ENCODE measurements at places on chromosomes 16 and 17. TPM values are rescaled to one million over a fixed set of nuclear protein-coding genes. Genes with fewer than 3 reads are reported as not detected.
A peak's percentile ranks its signal among the peaks of the same experiment; 100 is the strongest.

DNA sequence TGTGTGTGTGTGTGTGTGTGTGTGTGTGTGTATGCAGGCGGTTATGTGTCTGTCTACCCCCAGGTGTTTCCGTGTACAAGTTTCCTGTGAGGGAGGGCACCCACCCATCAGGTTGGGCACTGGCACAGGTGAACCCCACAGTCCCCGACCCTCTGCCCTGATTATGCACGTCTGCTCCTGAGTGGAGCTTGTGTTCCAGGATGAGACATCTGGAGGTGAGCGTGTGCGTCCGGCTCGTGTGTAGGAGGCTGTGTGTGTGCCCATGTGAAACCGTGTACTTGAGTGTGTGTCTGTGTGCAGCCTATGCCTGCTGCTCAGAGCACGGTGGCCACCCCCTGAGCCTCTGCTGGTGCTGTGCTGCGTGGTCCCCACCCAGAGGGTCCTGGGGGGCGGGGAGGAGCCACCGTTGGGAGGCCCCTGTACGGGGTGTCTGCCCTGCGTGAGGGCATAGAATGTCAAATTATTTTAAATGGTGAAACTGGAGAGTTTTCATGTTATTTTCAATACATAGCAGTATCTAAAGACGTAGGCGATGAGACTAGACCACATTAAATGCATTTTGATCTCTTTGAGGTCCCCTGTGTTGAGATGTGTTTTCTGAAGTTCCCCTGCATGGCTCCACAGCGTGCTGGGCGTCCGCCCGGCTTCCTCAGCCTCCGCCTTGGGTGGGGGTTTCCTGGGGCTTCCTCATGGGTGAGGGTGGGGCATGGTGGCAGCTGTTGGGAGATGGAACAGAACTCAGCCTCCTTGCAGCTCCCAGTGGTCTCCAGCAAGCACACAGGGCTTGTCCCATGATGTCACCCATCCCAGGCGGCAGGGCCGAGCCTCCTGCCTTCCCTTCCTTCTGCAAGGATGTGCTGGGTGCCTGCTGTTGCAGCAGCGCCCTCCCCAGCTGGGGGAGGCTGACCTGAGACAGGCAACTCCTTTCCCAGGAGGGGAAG lies 43.4 kb downstream of the KCNJ12 start:
- H3K36me3 ChIP-seq = no peaks in the 10 kb centered on the region
- DNase-seq = no peak
- H3K27me3 ChIP-seq = peaks cover 43% of the 10 kb centered on the region

ITGAD gene
- not detected for total RNA-seq

RNF222 gene
- total RNA-seq = not detected

DNA sequence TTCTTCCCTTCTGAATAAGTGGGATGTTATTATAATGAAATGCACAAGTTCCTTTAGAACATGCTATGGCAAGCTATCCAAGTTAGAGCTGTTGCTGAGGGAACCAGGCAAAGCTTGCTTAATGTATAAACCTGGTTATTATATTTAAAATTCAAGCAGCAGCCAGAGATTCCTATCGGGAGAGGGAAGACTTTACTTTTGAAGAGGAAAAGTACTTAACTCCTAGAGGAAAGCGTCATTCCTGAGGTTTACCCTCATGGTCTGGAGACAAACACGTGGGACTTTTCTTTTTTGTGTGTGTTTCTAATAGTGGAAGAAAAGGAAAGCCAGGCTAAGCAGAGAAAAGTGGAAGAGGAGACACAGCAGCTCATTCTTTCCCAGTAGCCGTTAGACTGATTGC lies 39.9 kb upstream of the MYH10 start:
- H3K4me3 ChIP-seq = no peak overlapping the region
- no peaks in the 10 kb centered on the region for H3K36me3 ChIP-seq
- H3K4me1 ChIP-seq = no peaks in the 10 kb centered on the region
- DNase-seq = no peak

DNA sequence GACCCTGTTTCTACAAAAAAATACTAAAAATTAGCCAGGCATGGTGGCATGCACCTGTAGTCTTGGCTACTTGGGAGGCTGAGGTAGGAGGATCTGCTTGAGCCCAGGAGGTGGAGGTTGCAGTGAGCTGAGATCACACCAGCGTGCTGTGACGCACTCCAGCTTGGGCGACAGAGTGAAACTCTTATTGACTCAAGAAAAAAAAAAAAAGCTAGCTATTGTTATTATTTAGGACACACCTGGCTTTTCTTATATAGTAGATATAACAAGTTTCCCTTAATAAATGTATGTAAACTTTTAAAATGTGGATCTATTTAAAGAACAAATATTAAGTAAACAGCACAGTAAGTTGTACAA lies 1.8 kb downstream of the RABEP2 start:
- H3K4me1 ChIP-seq = peaks cover 15% of the 10 kb centered on the region
- H3K36me3 ChIP-seq = peaks cover 35% of the 10 kb centered on the region
- H3K27ac ChIP-seq = peak overlapping the region; percentile 87
- H3K4me3 ChIP-seq = peak overlapping the region; percentile 90
- no peak for DNase-seq

- H3K36me3 ChIP-seq = peaks cover 5% of the 10 kb centered on the region
- peaks cover 10% of the 10 kb centered on the region for H3K27me3 ChIP-seq
Measured at GRCh38 chr17:39018267-39019134, 51.3 kb upstream of the FBXO47 start.

- no peak overlapping the region for H3K27ac ChIP-seq
- DNase-seq = no peak
- H3K4me1 ChIP-seq = peaks cover 7% of the 10 kb centered on the region
- H3K36me3 ChIP-seq = peaks cover 44% of the 10 kb centered on the region
Measured at GRCh38 chr16:31064882-31065461, 9.1 kb downstream of the ZNF668 start.

GRCh38 chr16:19844945-19845641 lies 39.6 kb downstream of the GPRC5B start:
- H3K27ac ChIP-seq = no peak overlapping the region
- no peaks in the 10 kb centered on the region for H3K36me3 ChIP-seq
- no peaks in the 10 kb centered on the region for H3K4me1 ChIP-seq
- DNase-seq = no peak
- H3K27me3 ChIP-seq = no peaks in the 10 kb centered on the region
- no peak overlapping the region for H3K4me3 ChIP-seq

ZFHX3 gene
- total RNA-seq = 13.6 TPM

GRCh38 chr16:29986231-29986630 lies 9.2 kb downstream of the HIRIP3 start:
- H3K27ac ChIP-seq = no peak overlapping the region
- no peak overlapping the region for H3K4me3 ChIP-seq
- no peaks in the 10 kb centered on the region for H3K4me1 ChIP-seq
- H3K36me3 ChIP-seq = peaks cover 49% of the 10 kb centered on the region
- no peaks in the 10 kb centered on the region for H3K27me3 ChIP-seq
- DNase-seq = no peak

MAF gene
- total RNA-seq = 0.97 TPM

SPATA22 gene
- not detected for total RNA-seq

- DNase-seq = no peak
- no peak overlapping the region for H3K27ac ChIP-seq
- H3K36me3 ChIP-seq = peaks cover 15% of the 10 kb centered on the region
- no peak overlapping the region for H3K4me3 ChIP-seq
- H3K27me3 ChIP-seq = no peaks in the 10 kb centered on the region
Measured at GRCh38 chr16:17301593-17302135, 169.1 kb downstream of the XYLT1 start.

AATK gene
- not detected for total RNA-seq

DNA sequence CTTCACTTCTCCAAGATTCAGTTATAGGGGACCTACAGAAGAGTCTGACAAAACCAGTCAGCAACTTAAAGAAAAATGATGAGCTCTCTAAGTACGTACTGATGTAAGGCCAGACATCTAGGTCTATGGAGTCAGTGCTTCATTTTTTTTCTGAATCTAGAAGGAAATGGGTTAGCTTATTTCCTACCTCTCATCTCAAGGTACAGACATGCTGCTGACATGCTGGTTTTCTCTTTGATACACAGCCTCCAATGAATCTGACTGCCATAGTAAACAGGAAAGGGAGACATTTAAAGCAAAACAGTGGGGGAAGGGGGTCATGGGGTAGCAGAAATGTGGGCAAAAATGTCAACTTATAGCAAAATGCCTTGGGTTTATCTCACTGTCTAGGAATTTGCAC lies 16.4 kb downstream of the CDR2 start:
- no peak overlapping the region for H3K4me3 ChIP-seq
- no peaks in the 10 kb centered on the region for H3K27me3 ChIP-seq
- no peak for DNase-seq
- H3K27ac ChIP-seq = peak overlapping the region; percentile 56

GRCh38 chr17:75047398-75048098 lies 523 bp downstream of the KCTD2 start:
- H3K4me3 ChIP-seq = peak overlapping the region; percentile 99
- no peaks in the 10 kb centered on the region for H3K27me3 ChIP-seq
- H3K27ac ChIP-seq = peak overlapping the region; percentile 61

- H3K4me3 ChIP-seq = no peak overlapping the region
- no peak overlapping the region for H3K27ac ChIP-seq
- no peaks in the 10 kb centered on the region for H3K27me3 ChIP-seq
- H3K4me1 ChIP-seq = peaks cover 52% of the 10 kb centered on the region
- no peak for DNase-seq
Measured at GRCh38 chr17:40846515-40847144, 20.4 kb downstream of the KRT12 start.

All from Calu3 (cell line).